Naive thymus-derived CD8-positive, alpha-beta T cell (primary cell): ENCODE measurements at places on chromosomes 5 and 9. TPM values are rescaled to one million over a fixed set of nuclear protein-coding genes. Genes with fewer than 3 reads are reported as not detected.

GRCh38 chr9:135376511-135377265 lies 102.9 kb upstream of the PPP1R26 start:
- H3K27me3 ChIP-seq = peaks cover 13% of the 10 kb centered on the region
- no peak overlapping the region for H3K27ac ChIP-seq
- H3K36me3 ChIP-seq = no peaks in the 10 kb centered on the region
- no peaks in the 10 kb centered on the region for H3K4me1 ChIP-seq

- H3K4me3 ChIP-seq = no peak overlapping the region
- peaks cover 2% of the 10 kb centered on the region for H3K36me3 ChIP-seq
- peaks cover 40% of the 10 kb centered on the region for H3K27me3 ChIP-seq
- DNase-seq = no peak
These were observed 149.1 kb upstream of the KLF4 start for GRCh38 chr9:107638521-107639310.

DNA sequence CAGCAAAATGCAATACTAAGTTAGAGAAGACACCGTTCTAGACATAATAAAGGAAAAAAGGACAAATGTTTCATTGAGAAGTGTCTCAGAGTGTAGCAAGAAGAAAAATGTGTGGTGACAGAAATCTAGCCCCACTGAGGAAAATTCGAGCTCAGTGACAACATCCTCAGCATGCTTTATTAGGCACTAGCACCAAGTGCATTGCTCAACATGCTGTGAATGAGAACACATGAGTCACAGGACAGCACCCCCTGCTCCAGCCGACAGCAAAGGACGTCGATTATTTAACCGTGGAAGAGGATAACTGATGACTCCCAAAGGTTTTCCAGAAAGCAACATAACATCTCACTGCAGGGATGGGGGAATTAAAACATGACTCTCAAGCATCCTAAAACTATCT lies 182.7 kb downstream of the GNAQ start:
- peaks cover 2% of the 10 kb centered on the region for H3K36me3 ChIP-seq
- peaks cover 23% of the 10 kb centered on the region for H3K4me1 ChIP-seq
- DNase-seq = no peak

- no peak overlapping the region for H3K27ac ChIP-seq
- no peaks in the 10 kb centered on the region for H3K36me3 ChIP-seq
- H3K27me3 ChIP-seq = peaks cover 6% of the 10 kb centered on the region
- DNase-seq = no peak
- no peaks in the 10 kb centered on the region for H3K4me1 ChIP-seq
These were observed 26.7 kb upstream of the FCN1 start for GRCh38 chr9:134944351-134944802.

DNA sequence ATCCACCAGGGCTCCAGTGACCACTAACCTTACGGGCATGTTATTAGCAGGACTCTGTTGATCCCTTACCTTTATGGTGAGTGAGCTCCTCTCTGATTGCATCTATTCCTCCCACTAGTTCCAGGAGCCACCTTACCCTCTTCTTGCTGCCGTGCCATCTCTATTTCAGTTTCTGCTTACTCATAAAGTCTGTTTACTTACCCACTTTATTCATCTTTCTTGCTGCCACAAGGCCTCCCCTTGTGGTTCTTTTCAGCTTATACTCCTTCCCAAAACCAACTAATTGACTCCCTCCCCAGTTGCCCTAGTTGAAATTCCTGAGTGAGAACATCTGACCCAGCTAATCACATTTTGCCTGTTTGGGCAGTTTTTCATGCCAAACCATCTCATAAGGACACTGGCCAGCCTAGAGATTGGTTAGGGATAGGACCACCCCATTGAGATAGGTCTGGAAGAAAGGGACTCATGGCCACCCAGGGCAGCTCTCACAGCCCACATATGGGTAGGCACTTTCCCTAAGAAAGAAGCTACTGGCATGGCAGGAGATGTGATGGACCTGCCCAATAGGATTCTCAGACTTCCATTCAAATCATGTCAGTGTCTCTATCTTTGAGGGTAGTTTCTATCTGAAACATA lies 412.7 kb downstream of the EFNA5 start:
- no peak for DNase-seq
- H3K27me3 ChIP-seq = peaks cover 4% of the 10 kb centered on the region

- H3K4me3 ChIP-seq = no peak overlapping the region
- peaks cover 29% of the 10 kb centered on the region for H3K27me3 ChIP-seq
- H3K36me3 ChIP-seq = no peaks in the 10 kb centered on the region
- peaks cover 6% of the 10 kb centered on the region for H3K4me1 ChIP-seq
- H3K27ac ChIP-seq = no peak overlapping the region
These were observed 29.1 kb upstream of the NEURL1B start for GRCh38 chr5:172611913-172612312.

DNA sequence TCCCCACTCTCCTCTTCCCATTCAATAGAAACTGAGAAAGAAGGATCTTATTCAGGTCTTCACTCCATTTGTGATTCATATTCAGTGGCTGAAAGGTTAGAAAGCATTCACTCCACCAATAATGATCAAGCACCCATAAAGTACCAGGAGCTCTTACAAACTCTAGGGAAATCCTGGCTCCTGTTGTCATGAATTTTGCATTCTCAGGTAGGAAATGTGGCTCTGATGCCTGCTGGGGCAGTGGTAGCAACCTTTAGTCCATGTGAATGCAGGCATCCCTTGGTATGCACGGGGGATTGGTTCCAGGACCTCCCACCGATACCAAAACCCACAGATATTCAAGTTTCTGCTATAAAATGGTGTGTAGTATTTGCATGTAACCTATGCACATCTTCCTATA lies 3.6 kb upstream of the RORB start:
- peaks cover 41% of the 10 kb centered on the region for H3K27me3 ChIP-seq
- no peak for DNase-seq
- no peak overlapping the region for H3K27ac ChIP-seq
- H3K4me3 ChIP-seq = no peak overlapping the region

GRCh38 chr9:81414836-81415235 lies 274.5 kb downstream of the TLE1 start:
- no peaks in the 10 kb centered on the region for H3K36me3 ChIP-seq
- no peak overlapping the region for H3K27ac ChIP-seq
- no peaks in the 10 kb centered on the region for H3K27me3 ChIP-seq

DNA sequence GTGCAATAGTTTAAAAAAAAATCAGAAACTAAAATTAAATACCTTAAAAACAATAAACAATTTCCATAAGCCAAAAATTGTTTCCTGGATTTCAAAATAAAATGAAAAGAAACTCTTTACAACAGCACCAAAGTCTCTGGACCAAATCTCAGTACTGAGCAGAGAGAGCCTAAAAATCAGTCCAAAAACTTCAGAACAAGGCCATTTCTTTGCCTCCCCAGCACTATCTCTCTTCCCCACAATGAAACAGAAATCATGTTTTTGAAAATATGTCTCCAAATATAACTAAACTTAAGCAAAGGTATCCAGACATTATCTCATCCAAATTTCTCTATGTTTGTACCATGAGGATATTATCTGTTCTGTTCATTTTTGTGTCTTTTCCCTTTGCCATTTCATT lies 1.0 kb downstream of the FREM1 start:
- no peak overlapping the region for H3K27ac ChIP-seq
- no peak for DNase-seq
- no peaks in the 10 kb centered on the region for H3K27me3 ChIP-seq
- H3K36me3 ChIP-seq = no peaks in the 10 kb centered on the region
- no peaks in the 10 kb centered on the region for H3K4me1 ChIP-seq

- H3K27ac ChIP-seq = no peak overlapping the region
- peaks cover 13% of the 10 kb centered on the region for H3K27me3 ChIP-seq
- no peak overlapping the region for H3K4me3 ChIP-seq
- H3K36me3 ChIP-seq = no peaks in the 10 kb centered on the region
These were observed 53.8 kb upstream of the PAPPA start for GRCh38 chr9:116099821-116100220.

GRCh38 chr9:6270896-6271295 lies 55.3 kb downstream of the IL33 start:
- no peak overlapping the region for H3K27ac ChIP-seq
- no peak overlapping the region for H3K4me3 ChIP-seq
- H3K27me3 ChIP-seq = peaks cover 5% of the 10 kb centered on the region
- no peaks in the 10 kb centered on the region for H3K4me1 ChIP-seq

- no peaks in the 10 kb centered on the region for H3K4me1 ChIP-seq
- H3K27me3 ChIP-seq = peaks cover 7% of the 10 kb centered on the region
- H3K4me3 ChIP-seq = no peak overlapping the region
- H3K36me3 ChIP-seq = no peaks in the 10 kb centered on the region
These were observed 22.3 kb downstream of the LPAR1 start for GRCh38 chr9:111016016-111016415.

GRCh38 chr9:109493648-109494047 lies 4.5 kb downstream of the PTPN3 start:
- no peaks in the 10 kb centered on the region for H3K36me3 ChIP-seq
- H3K27ac ChIP-seq = no peak overlapping the region
- H3K4me3 ChIP-seq = no peak overlapping the region
- peaks cover 18% of the 10 kb centered on the region for H3K27me3 ChIP-seq
- no peak for DNase-seq
- peaks cover 1% of the 10 kb centered on the region for H3K4me1 ChIP-seq

DNA sequence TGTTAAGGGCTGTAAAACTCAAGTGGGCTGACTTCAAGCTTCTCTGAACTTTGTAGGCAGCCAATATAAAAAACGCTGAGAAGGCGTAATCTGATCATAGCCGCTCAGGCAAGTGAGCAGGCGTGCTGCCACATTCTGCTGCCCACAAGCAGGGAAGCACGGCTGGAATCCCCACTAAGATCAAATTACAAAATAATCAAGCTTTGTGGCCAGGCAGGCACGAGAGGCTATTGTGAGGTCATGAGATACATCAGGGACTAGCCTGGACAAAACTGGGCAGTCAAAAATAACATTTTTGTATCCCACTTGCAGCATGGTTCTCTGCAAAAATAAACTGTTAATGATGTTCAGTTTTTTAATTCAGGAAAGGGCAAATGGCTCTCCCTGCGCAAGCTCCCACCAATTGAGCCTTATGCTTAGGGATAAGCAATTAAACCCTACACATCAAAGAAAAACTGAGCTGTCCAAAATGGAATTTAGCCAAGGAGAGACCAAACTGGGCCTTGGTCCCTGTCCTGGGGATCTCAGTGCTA lies 64.0 kb downstream of the POU5F2 start:
- H3K4me3 ChIP-seq = no peak overlapping the region
- DNase-seq = no peak
- no peaks in the 10 kb centered on the region for H3K27me3 ChIP-seq
- H3K4me1 ChIP-seq = no peaks in the 10 kb centered on the region
- H3K36me3 ChIP-seq = peaks cover 5% of the 10 kb centered on the region

DNA sequence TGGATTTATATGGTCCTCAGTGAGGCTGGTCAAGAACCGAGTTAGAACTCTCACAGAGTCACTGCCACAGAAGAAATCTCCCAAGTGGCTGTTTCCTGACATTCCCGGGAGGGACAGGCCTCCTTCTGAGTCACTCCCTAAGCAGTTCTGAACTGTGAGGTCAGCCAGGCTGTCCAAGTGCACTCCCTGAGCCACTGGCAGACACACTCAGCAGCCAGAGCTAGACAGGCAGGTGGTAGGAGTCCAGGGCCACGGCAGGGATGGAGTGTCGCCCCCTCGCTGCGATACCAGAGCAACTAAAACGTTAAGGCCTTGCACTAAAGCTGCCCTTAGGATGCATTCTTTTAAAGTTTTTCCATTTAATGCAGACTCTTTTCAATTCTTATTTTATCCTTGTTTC lies 3.4 kb downstream of the IL4 start:
- H3K27ac ChIP-seq = no peak overlapping the region
- DNase-seq = no peak
- H3K27me3 ChIP-seq = no peaks in the 10 kb centered on the region
- H3K4me3 ChIP-seq = no peak overlapping the region

GRCh38 chr5:134798468-134798867 lies 39.9 kb downstream of the DDX46 start:
- no peaks in the 10 kb centered on the region for H3K27me3 ChIP-seq
- H3K27ac ChIP-seq = no peak overlapping the region
- H3K4me3 ChIP-seq = no peak overlapping the region
- H3K4me1 ChIP-seq = no peaks in the 10 kb centered on the region
- peaks cover 4% of the 10 kb centered on the region for H3K36me3 ChIP-seq
- DNase-seq = no peak

- H3K27me3 ChIP-seq = no peaks in the 10 kb centered on the region
- no peaks in the 10 kb centered on the region for H3K36me3 ChIP-seq
- no peaks in the 10 kb centered on the region for H3K4me1 ChIP-seq
- no peak overlapping the region for H3K27ac ChIP-seq
- no peak overlapping the region for H3K4me3 ChIP-seq
- DNase-seq = no peak
These were observed 271.5 kb downstream of the FSTL4 start for GRCh38 chr5:133340822-133341221.

- H3K27me3 ChIP-seq = peaks cover 1% of the 10 kb centered on the region
- H3K4me3 ChIP-seq = no peak overlapping the region
- H3K27ac ChIP-seq = no peak overlapping the region
- H3K36me3 ChIP-seq = no peaks in the 10 kb centered on the region
- peaks cover 19% of the 10 kb centered on the region for H3K4me1 ChIP-seq
These were observed 125.0 kb downstream of the CEMIP2 start for GRCh38 chr9:71643330-71643729.

GRCh38 chr5:142385194-142385593 lies 60.4 kb upstream of the SPRY4 start:
- no peaks in the 10 kb centered on the region for H3K36me3 ChIP-seq
- no peak for DNase-seq
- no peak overlapping the region for H3K27ac ChIP-seq
- peaks cover 4% of the 10 kb centered on the region for H3K27me3 ChIP-seq
- H3K4me3 ChIP-seq = no peak overlapping the region
- peaks cover 20% of the 10 kb centered on the region for H3K4me1 ChIP-seq

DNA sequence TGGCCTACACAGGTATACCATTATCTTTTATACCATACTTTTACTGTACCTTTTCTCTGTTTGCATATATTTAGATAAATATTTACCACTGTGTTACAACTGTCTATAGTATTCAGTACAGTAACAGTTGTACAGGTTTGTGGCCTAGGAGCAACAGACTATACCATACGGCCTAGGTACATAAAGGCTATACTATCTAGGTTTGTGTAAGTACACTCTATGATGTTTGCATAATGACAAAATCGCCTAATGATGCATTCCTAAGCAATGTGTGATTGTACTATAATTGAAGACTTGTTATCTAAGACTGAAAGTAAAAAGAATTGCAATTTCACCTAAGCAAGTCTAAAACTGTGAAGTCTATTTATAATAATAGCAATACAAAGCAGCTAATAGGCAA lies 3.9 kb downstream of the C9orf72 start:
- H3K27me3 ChIP-seq = no peaks in the 10 kb centered on the region
- H3K27ac ChIP-seq = no peak overlapping the region
- no peak overlapping the region for H3K4me3 ChIP-seq
- no peak for DNase-seq
- peaks cover 20% of the 10 kb centered on the region for H3K4me1 ChIP-seq

- no peaks in the 10 kb centered on the region for H3K4me1 ChIP-seq
- H3K27ac ChIP-seq = no peak overlapping the region
- H3K4me3 ChIP-seq = no peak overlapping the region
- no peaks in the 10 kb centered on the region for H3K27me3 ChIP-seq
These were observed 283.5 kb downstream of the ARHGEF28 start for GRCh38 chr5:73909474-73909873.

GRCh38 chr9:73923796-73924195 lies 573.3 kb upstream of the RORB start:
- no peak overlapping the region for H3K27ac ChIP-seq
- no peaks in the 10 kb centered on the region for H3K4me1 ChIP-seq
- H3K36me3 ChIP-seq = no peaks in the 10 kb centered on the region
- H3K4me3 ChIP-seq = no peak overlapping the region
- no peaks in the 10 kb centered on the region for H3K27me3 ChIP-seq
- no peak for DNase-seq

ZNF300 gene
- total RNA-seq = 4.8 TPM

FAM221B gene
- total RNA-seq = not detected

SVEP1 gene
- total RNA-seq = not detected

SPINK6 gene
- total RNA-seq = not detected

ADCY2 gene
- total RNA-seq = not detected

C8G gene
- not detected for total RNA-seq

BNC2 gene
- total RNA-seq = not detected

ZBTB6 gene
- 20.0 TPM for total RNA-seq

NEUROG1 gene
- total RNA-seq = not detected

TAS2R1 gene
- total RNA-seq = not detected

PCDHA9 gene
- not detected for total RNA-seq

CCL27 gene
- total RNA-seq = not detected

LHX3 gene
- total RNA-seq = not detected
